HT-29 (cell line): ENCODE measurements at places on chromosomes 3 and 15. TPM values are rescaled to one million over a fixed set of nuclear protein-coding genes. Genes with fewer than 3 reads are reported as not detected.

FAM240A gene
- not detected in 2 replicates for total RNA-seq

- no peak for DNase-seq
Observed at GRCh38 chr3:128799653-128800052, 73.7 kb downstream of the RAB7A start.

MELTF gene
- 4.1 and 15.3 TPM in 2 replicates for total RNA-seq

SLC2A2 gene
- total RNA-seq = 0.03 and 0.05 TPM in 2 replicates

MUSTN1 gene
- total RNA-seq = not detected in 2 replicates

ANKRD63 gene
- total RNA-seq = not detected in 2 replicates

FEZF2 gene
- not detected in 2 replicates for total RNA-seq

GRCh38 chr3:126364130-126364695, 7.0 kb upstream of the KLF15 start:
- DNase-seq = no peak

DNA sequence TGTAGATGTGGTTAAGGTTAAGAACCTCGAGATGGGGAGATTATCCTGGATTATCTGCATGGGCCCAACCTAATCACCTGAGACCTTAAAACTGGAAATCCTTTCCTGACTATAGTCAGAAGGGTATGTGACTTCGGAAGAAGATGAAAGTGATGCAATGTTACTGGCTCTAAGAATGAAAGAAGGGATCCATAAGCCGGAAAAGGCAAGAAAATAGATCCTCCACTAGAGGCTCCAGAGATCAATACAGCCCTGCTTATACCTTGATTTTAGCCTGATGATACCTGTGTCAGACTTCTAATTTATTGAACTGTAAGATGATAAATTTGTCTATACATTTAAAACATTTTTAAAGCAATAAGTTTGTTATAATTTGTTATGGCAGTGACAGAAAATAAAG, 21.5 kb upstream of the GASK1A start:
- no peak for DNase-seq

DNA sequence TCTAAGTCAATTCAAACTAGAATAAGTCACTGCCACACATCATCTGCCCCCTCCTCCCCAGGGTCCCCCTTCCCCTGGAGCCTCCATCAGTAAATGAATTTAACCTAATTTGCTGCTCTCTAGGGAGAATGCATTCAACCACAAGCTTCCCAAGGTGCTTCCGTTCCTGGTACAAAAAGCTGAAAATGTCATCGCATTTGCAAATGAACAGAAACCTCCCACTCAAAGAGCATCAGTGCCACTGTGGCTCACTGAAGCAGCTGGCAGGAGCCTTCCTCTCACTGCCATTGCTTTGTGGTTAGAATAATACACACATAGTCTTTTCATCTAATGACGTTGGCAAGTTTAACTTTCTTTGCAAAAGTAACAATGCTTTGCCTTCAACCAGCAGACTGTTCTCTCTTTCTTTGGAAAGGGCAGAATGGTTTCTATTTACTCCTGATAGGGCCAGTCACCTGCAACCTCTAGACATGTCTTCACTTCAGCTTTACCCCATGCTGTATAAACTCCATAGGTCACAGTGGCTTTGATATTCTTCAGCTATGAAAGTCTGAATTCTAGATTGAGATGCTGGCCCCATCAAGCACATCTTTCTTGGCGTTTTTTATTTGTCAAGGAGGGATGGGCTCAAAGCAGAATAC, 238.1 kb downstream of the CPNE4 start:
- no peak for DNase-seq

DNA sequence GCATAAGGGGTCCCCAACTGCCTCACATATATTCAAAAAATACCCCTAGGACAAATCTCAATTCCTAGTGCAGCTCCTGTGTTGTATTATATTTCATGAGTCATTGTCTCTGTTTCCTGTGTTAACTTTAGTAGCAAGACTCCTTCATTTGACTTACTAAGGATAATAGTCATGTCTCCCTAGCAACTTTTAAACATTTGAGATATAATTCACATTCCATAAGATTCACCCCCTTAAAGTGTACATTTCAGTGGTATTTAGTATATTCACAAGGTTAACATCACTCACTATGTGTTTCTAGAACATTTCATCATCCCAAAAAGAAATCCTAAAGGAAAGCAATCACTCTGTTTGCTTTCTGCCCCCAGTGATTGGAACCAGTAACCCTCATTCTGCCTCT, 121.3 kb upstream of the WNT7A start:
- no peak for DNase-seq

MASP1 gene
- not detected in 2 replicates for total RNA-seq

C3orf80 gene
- not detected in 2 replicates for total RNA-seq

SST gene
- not detected in 2 replicates for total RNA-seq

USP3 gene
- total RNA-seq = 39.4 and 47.6 TPM in 2 replicates

DNA sequence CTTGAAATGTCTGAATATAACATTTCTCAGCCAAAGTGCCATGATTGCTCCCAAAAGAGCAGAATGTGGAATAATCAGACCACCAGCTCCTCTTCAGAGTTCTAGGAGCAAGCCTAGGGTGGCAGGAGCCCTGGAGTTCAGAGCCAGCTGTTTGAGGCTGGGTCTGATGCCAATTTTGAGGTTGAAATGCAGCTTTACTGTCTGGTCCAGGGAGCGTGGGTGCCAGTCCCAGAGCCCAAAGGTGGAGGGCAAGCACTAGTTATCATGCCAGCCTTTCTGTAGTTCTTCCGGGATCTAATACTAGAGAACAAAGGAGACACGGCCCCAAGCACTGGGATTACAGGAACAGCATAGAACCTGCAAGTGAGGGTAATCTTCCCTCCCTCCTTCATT, 69.3 kb downstream of the TNFAIP8L3 start:
- no peak for DNase-seq

- peak; percentile 49 for DNase-seq
Observed at GRCh38 chr3:152719264-152719663, 115.7 kb upstream of the P2RY1 start.

COL6A6 gene
- not detected in 2 replicates for total RNA-seq

GRCh38 chr15:86328658-86329057, 249.0 kb downstream of the AGBL1 start:
- no peak for DNase-seq

DNA sequence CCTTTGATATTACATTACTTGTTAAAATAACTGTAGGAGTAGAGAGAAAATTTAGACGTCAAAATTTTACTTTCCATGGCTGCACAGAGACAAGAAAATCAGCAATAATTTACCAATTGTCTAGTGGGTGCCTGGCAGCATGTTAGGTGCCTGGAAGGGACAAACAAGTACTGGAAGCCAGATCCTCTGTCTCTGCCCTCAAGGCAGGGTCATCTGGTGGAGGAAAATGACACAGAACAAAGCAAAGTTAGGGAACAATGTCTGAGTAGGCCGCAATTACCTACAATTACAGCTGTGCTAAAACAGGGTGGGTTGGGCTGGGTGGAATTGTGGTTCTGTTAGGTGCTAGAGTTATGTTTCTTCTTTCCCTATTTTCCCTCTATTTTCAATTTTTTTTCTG, 7.4 kb downstream of the CCDC174 start:
- no peak for DNase-seq

DNA sequence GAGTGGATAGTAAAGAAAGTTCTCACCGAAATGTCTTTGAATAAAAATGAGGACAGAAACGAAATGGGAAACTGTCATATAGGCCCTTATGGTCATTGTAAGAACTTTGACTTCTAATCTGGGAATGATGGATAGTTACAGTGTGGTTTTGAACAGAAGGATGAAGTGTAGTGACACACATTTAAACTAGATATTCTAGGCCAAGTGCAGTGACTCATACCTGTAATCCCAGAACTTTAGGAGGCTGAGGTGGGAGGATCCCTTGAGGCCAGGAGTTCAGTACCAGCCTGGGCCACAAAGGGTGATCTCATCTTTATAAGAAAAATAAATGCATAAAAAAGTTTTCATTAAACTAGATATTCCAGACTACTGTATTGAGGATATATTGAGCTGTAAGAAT, 452.8 kb downstream of the ROBO1 start:
- DNase-seq = no peak

- DNase-seq = no peak
Observed at GRCh38 chr3:64975147-64975546, 287.3 kb upstream of the ADAMTS9 start.

RYR3 gene
- total RNA-seq = not detected in 2 replicates

FANCD2OS gene
- total RNA-seq = not detected in 2 replicates

ZNF385D gene
- not detected in 2 replicates for total RNA-seq

DNA sequence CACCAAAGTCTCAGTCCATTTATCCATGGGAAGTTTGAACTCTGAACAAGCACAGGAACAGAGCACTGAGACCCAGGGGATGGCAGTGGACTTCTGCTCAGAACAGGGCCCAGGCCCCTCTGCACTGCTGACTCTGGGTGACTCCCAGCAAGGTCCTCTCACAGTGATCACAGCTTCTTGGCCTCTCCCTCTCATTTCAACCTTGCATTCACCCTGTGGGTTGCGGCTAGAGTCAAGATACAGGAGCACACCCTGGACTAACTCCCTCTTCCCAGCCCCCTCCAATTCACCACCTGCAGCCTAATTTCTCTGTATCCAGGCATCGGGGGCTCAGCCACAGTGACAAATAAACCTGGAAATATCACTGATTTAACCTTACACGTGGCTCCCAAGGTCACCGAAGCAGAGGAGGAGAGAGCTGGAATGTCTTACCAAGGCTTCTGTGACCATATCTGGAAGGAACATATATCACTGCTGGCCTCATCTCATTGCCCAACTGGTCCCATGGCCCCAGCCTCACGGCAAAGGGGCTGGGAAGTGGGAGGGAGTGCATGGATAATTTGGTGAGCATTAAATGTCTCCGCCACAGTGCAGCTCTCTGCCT, 1.2 kb downstream of the RTP3 start:
- DNase-seq = no peak

GRCh38 chr3:44114142-44114541, 127.5 kb upstream of the TOPAZ1 start:
- DNase-seq = peak; percentile 58
